ENCODE measurements at places on chromosomes 5 and 9.

DNA sequence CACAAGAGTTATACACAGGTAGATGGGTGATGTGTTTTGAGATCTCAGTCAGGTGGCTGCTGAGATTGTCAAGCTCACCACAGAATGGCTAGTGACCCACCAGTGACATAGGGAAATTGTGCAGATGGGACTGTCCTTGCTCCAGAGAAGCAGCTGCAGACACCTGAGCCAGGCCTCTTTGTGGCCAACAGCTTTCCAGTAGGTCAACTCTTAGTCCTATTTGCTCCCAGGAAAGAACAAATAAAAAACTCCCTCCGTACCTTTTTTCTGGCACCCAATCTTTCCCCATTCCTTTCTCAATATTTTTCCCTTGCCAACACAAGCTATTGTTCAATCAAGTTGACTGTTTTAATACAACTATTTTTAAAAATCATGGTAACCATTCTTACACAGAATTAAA, 14.2 kb downstream of the IARS1 start:
- no peak overlapping the region for H3K27ac ChIP-seq
- H3K4me3 ChIP-seq: no peak overlapping the region
- peaks cover 60% of the 10 kb centered on the region for H3K36me3 ChIP-seq
- no peaks in the 10 kb centered on the region for H3K27me3 ChIP-seq
- peaks cover 36% of the 10 kb centered on the region for H3K4me1 ChIP-seq
- DNase-seq: no peak

DNA sequence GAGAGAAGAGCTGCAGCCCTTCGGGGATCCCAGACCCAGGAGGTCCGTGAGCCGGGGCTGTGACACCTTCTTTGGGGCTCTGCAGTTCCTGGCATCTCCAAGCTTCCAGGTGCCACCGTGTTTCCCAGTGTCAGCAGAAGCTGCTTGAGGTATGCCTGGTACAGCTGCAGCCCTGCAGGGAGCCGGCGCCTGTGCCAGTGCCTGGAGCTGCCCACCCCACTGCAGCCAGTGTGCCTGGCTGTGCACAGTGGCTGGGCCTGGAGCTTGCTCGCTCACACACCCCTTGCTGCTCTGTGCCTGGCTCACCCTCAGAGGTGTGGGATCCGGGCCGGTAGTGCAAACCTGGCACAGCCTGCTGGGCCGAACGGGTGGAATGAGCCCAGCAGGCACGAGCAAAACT, 65.5 kb downstream of the NACC2 start:
- H3K4me3 ChIP-seq: no peak overlapping the region
- H3K27ac ChIP-seq: no peak overlapping the region
- peaks cover 4% of the 10 kb centered on the region for H3K27me3 ChIP-seq
- DNase-seq: no peak
- H3K36me3 ChIP-seq: peaks cover 1% of the 10 kb centered on the region

- no peaks in the 10 kb centered on the region for H3K4me1 ChIP-seq
- H3K27ac ChIP-seq: no peak overlapping the region
- no peak for DNase-seq
- H3K27me3 ChIP-seq: peaks cover 8% of the 10 kb centered on the region
- no peak overlapping the region for H3K4me3 ChIP-seq
These were observed 8.9 kb upstream of the ZCCHC10 start for GRCh38 chr5:133035224-133035623.

DNA sequence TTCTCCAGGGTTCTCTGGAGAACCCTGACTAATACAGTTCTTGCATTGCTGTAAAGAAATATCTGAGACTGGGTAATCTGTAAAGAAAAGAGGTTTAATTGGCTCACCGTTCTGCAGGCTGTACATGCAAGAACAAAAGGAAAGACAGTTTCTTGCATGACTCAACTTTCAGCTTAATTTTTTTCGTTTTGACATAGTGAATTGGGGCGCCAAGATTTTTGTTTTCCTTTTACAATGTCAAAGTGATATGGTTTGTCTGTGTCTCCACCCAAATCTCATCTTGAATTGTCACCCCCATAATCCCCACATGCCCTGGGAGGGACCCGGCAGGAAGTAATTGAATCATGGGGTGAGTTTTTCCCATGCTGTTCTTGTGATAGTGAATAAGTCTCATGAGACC, 11.8 kb upstream of the CRHBP start:
- no peak overlapping the region for H3K27ac ChIP-seq
- H3K36me3 ChIP-seq: no peaks in the 10 kb centered on the region
- peaks cover 20% of the 10 kb centered on the region for H3K27me3 ChIP-seq
- no peak overlapping the region for H3K4me3 ChIP-seq
- H3K4me1 ChIP-seq: peaks cover 8% of the 10 kb centered on the region
- DNase-seq: no peak

- H3K36me3 ChIP-seq: no peaks in the 10 kb centered on the region
- peaks cover 15% of the 10 kb centered on the region for H3K27me3 ChIP-seq
- no peak for DNase-seq
These were observed 7.6 kb upstream of the PRRC2B start for GRCh38 chr9:131386281-131386680.

Data from activated T-helper 1 cell treated with anti-CD3 and anti-CD28 coated beads, Interleukin-12 subunit alpha, Interleukin-12 subunit beta, Interleukin-2, Interleukin-4 antibody, amounts not matched to agents 30 ng/mL and 10 ng/mL and 1 ng/mL, durations not matched to agents 14 hours and 24 hours and 36 hours (primary cell).